ENCODE measurements at places on chromosomes 3 and 15.

DNA sequence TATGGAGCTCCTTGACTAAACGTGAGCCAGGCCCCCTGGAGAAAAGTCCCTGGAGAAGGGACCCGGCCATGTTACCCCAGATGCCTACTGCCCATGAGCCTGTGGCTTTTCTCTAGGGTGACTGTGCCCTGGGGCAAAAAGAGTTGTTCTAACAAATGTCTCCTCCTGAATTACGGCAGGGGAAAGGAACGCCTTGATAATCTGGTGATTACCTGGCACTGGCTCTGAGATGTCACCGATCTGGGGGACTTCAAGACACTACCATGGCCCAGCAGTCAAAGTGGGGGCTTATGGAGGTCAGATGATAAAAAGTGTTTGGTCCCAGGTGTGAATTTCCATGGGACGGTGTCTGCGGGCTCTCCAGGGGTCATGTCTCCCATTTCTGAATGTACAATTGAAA, 140.7 kb downstream of the KLF13 start:
- no peak for DNase-seq

- no peak for DNase-seq
These were observed 58.4 kb downstream of the CAPN7 start for GRCh38 chr3:15264486-15264885.

DNA sequence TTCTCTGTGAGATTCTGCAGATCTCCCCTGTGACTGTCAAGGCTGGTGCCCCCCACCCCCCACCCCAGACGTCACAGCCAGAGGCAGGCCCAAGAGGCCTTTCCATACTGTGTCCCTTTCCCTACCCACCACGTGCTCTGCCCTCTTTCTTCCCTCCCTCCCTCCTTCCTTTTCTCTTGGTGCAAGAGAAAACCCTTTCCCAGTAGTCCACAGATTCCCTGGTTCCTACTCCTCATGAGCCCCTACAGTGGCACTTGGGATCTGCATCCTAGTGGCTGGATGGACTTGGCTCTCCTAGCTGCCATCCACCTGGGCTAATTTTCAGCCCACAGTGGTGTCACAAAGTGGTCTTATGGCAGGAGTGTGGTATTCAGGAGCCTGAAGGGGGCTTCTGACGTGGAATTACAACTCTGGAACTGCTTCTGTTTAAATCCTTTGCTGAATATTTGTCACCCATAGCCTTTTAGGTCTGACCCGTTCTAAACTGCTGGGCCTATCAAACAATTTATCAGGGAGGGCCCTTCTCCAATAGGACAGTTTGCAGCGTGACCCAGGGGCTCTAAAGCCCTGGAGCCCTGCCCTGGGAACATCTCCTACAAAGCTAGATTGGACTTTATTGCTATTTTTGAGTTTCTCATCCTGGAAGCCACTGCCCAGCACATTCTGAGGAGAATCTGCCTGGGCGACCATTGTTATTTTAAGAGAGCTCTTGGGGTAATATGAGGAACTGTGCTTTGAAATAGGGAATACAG, 35.3 kb downstream of the KLF13 start:
- DNase-seq, result no peak

GRCh38 chr3:22474706-22475445, 723.9 kb upstream of the ZNF385D start:
- no peak for DNase-seq

DNA sequence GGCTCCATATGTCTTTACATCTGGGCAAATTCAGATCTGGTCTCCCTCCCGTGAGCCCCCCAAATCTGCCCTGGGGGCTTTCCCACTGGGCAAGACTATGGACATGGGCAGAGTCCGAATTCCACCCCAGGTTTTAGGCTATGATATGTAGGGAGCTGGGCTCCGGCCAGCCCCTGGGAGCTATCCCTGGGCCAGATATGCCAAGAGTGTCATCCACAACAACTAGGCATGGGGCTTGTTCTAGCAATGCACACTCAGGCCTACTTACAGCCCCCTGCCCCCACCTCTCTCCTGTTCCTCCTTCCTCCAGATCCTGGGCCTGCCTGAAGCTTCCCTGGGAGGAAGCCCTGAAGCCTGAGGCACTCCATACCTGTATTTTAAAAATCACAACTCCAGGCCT, 622 bp downstream of the XIRP1 start:
- no peak for DNase-seq

- DNase-seq, result peak; percentile 55
These were observed 94.7 kb downstream of the LRRC28 start for GRCh38 chr15:99345832-99346462.

DNA sequence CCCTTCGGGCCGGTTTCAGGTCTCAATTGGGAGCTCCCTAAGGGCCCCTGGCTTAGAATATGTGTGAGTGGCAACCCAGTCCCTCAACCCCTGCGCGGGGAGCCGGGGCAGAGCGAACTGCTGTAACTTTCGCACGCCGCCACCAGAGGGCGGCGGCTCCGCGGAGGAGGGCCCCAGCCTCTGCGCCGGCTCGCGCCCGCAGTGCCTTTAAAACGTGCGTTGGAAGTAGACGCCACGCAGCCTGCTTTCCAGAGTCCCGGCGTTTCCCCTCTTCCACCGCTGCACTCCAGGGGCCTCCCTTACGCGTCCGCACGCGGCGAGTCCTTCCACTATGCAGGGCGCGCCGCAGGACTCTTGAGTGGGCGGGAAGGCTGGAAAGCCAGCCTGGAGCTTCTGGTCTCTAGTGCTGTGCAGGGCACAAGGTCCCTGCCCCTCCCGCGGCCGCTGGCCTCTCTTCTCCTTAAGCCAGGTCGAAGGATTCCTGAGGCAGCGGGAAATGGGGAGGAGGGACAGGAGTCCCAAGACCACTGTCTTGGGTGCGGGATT, 23.7 kb upstream of the RNU6-1 start:
- no peak for DNase-seq

- DNase-seq, result no peak
These were observed 1.1 kb downstream of the SLCO3A1 start for GRCh38 chr15:91854639-91854990.

DNA sequence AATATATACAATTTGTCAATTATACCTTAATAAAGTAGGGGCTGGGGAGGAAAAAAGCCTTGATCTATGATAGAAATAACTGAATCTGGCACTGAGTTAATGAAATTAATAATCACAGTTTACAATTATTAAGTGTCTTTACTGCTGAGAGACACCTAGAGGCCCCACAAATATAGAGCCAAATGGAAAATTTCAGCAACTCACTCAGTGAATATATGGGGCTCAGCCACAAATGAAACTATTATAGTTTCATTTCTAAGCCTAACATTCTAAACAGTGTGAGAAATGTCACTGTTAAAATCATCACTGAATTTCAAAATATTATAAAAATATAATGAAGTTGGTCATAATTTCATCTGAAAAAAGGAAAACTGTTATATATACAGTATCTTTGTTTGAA, 40.3 kb downstream of the GNB4 start:
- DNase-seq, result no peak

GRCh38 chr3:78741066-78741645, 1026.6 kb downstream of the ROBO1 start:
- no peak for DNase-seq

DNA sequence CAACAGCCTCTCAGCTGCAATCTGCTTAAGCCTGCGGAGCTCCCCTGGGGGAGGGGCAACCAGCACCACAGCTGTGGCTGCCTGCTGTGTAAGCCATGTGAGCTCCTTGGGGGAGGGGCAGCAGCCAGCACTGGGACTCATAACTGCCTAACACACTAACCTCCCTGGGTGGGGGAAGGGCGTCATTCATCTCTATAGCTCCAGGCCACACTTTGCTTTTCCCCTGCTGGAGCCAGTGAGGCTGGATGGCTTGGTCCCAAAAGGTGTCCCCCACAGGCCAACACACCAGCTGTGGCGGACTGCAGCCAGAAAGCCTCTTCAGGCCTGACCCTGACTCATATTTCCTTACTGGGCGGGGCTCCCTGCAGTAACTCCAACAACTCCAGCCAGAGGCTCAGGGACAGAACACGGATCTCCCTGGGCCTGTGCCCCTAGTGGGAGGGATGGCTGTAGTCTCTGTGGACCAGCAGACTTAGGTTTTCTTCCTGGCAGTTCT, 129.8 kb downstream of the PPM1L start:
- DNase-seq, result no peak

DNA sequence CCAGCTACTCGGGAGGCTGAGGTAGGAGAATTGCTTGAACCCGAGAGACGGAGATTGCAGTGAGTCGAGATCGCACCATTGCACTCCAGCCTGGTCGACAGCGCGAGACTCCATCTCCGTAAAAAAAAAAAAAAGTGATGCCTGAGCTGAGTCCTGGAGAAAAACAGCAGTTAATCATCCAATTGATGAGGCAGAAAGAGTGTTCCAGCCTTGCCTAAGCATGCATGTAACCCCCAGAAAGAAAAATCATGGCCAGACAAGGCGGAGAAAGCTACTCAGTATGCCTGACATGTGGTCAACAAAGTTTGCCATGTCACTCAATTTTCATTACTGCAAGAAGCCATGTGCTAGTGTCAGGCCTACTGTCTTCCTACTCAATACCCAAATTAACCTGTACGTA, 593.1 kb upstream of the MDFIC2 start:
- DNase-seq, result no peak

- no peak for DNase-seq
These were observed 63.7 kb downstream of the ATP8B4 start for GRCh38 chr15:50055332-50055731.

GRCh38 chr15:37480482-37480881, 380.1 kb upstream of the MEIS2 start:
- no peak for DNase-seq

DNA sequence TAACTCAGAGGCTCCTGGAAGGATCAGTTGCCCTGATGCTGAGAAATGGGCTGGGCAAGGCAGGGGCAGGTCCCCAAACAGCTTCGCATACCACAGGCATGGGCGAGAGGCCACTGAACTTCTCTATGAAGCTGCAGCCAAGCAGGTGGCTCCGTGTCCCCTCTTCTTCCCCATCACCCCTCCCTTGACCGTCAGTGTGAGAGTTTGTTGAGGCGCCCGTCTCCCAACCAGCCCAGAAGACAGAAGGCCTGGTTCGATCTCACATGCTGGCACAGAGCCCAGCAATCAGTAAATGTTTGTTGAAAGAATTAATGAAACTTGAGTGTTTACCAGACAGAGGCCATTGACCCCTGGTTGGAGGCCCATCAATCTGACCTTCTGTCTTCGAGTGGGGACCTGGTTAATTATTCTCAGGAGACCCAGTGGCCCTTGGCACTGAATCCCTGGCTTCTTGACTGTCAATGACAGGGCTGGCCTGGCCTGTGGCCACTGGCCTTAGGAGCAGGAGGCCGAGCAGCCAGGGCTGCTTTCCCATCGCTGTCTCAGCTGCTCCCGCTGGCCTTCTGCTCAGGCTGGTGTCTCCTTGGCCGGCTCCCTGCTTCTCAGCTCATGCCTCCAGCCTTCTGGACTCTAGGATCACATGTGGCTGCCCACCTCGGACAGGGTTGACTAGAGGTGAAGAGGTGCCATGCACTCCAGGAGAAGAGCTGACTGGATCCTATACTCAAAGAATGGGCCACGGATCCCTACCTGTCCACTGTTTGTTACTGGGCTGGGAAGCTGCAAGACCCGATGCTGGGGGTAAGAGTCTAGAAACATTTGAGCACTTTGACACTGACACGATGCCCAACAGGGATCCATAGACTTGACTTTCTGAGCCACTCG, 113.4 kb downstream of the ASB7 start:
- DNase-seq, result no peak

- no peak for DNase-seq
These were observed 28.3 kb downstream of the AP3B2 start for GRCh38 chr15:82681371-82681770.

DNA sequence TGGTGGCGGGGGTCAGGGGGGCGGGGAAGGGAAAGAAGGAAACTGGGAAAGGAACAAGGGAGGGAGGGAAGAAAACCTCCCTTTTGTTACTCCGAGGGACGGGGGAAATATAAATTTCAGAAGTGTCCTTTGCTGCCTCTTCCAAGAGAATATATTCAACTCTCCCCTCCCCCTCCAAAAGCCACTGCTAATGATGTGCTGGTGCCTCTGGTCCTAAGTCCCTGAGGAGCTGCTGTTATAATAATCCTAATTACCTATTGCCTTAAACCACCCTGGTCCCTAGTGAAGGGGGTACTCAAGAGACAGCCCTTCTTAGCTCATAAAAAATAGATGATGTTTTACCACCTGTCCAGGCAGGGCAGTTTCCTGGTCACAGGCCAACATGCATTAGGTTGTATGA, 118.3 kb upstream of the TRIM42 start:
- DNase-seq, result no peak

GRCh38 chr3:51673802-51674654, 3.0 kb downstream of the TEX264 start:
- no peak for DNase-seq

DNA sequence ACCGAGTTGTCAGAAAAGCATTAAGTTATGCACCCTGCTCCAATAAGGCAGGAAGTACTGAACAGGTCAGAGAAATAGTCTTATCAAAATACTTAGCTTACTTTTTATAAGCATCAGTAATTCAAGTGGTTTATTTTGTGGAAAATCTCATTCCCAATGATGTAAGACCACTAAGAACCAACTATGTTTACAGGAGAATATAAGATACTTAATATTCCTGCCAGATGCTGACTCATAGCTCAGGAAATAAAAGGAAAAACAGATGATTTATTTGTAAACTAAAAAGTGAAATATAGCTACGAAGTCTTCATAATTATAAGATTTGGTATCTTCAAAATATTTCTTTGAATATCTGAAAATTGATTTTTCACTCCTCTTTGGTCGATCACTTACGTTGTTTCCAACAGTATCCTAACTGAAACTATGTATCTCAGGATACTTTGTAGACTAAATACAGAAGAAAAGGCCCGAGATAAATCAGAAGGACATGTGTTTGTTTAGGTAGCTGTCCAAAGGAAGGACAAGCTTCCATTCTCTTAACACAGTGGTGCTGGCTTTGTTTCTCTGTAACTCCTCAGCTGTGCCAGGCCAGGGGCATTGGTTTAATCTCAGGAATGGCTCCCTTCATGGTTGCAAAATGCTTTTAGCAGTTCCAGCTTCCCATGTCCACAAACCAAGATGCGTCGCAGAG, 295.8 kb downstream of the GBE1 start:
- no peak for DNase-seq

GRCh38 chr3:26381411-26381810, 241.2 kb upstream of the LRRC3B start:
- DNase-seq, result no peak

DNA sequence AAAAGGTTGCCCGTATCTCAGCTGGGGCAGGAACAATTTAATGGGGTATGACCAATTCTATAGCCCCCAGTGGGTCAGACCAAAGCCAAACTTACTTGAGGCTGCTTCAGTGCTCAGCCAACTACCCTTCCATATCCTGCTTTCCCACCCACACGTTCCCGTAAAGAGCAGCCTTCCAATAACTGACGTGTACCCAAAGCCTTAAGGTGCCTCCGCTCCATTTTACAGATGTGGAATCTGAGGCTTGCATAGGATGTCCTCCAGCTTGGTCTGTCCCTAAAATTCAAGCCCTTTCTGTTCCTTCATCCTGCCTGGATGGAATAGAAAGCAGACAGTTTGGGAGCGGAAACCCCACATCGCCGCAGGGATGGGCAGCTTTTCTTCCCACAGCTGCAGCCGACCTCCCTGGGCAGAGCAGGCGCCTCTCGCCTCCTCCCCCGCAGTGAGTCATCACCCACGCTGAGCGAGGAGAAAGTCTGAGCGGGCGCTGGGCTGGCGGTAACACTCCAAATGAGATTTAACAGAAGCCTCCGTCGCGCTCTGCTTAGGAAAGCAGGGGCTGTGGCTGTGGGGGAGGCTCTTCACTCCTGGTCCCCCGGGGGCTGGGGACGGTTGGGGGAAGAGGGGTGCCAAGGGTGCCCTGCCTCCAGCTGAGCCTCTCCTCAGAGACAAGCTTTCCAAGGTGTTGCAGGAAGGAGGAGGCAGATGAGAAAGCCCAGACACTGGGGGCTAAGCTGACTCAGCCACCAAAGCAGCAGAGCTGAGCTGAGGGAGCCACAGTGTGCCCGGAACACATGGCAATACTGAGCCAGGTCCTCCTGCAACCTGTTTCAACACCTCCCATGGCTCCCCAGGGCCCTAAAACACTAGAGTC, 57.8 kb upstream of the HRH1 start:
- peak; percentile 73 for DNase-seq
